ENCODE measurements at places on chromosomes 1 and 21.
A peak's percentile ranks its signal among the peaks of the same experiment; 100 is the strongest.

- DNase-seq = no peak
These were observed 696 bp downstream of the TGFB2 start for GRCh38 chr1:218345673-218346390.

GRCh38 chr1:153629971-153630370 is 1.7 kb downstream of the S100A1 start:
- no peak for DNase-seq

GRCh38 chr1:117120774-117121588 is 568 bp downstream of the TRIM45 start:
- no peak for DNase-seq

DNA sequence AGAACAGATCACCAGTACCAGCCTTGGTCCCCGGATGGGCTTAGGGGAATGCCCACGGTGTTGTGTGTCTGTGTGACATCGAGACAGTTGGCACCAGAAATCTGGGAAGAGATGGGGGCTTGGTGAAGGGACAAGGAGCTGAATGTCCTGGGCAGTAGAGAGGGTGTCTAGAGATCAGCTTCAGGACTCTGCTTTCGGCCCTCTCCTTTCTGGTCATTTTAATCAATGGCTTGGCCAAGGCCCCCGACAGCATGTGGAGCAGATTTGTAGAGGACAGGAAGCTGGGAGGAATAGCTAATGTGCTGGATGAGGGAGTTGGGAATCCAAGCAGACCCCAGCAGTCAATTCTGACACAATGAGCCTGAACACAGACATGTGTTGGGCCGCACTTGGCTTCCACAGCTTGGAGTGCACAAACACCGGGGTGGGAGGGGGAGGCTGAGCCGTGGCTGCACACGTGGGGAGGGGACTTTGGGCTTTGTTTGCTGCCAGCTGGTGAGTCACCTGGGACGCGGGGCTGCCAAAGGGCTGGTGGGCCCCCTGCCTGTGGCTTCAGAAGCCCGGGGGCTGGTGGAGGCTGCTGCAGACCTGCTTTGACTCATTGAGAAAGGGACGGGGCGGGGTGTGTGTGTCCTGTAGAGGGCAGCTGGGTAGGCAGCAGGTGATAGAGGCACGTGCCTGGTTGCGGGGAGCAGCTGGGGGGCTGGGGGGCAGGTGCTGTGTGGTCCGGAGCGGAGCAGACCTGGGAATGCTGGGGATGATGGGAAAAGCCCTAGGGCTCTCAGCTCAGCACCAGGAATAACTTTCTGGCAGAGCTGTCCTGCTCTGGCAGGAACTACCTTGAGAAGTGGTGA is 20.9 kb downstream of the SLC1A7 start:
- no peak for DNase-seq

DNA sequence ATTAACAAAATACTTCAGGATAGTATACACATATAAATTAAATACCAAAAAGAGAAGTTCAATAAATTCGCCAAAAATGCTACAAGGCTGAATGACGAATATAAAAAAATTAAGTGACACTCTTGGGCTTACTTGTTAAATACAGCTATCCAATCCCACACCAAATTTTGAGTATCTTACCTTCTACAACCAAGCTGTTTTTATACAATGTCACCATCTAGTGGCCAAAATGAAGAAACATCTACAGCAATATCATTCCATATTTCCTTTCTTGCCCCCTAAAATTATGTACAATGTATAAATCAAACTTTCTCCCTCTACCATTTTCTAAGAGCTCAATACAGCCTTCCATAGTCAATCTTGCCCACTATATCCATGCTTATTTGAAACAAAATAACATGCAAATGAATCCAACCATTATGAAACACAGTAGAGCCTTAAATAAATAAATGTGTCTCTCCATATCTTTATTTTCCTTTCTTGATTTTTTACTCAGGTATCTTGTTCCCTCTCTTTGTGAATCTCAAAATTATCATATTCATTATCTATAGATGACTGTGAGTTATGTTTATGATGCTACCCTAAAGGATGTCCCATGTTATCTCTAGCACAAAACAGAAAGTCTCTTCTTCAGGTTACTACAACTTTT is 86.3 kb downstream of the ACBD6 start:
- DNase-seq = no peak

- no peak for DNase-seq
These were observed 2.8 kb upstream of the COL18A1 start for GRCh38 chr21:45401916-45402900.

- DNase-seq = no peak
These were observed 367.6 kb upstream of the VAMP3 start for GRCh38 chr1:7403265-7404045.

DNA sequence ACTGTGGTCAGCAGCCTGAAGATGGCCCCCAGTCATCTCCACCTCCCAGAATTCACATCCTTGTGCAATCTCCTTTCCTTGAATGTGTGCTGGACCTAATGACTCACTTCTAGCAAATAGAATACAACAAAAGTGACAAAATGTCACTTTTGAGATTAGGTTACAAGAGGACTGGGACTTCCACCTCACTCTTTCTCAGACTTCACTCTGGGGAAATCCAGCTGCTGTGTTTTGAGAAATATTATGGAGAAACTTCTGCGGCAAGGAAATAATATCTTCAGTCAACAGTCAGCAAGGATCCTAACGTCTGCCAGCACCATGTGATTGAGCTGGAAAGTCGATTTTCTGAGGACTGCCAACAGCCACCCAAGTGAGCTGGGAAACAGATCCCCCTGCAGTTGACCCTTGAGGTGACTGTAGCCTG is 70.5 kb upstream of the GADD45A start:
- no peak for DNase-seq

DNA sequence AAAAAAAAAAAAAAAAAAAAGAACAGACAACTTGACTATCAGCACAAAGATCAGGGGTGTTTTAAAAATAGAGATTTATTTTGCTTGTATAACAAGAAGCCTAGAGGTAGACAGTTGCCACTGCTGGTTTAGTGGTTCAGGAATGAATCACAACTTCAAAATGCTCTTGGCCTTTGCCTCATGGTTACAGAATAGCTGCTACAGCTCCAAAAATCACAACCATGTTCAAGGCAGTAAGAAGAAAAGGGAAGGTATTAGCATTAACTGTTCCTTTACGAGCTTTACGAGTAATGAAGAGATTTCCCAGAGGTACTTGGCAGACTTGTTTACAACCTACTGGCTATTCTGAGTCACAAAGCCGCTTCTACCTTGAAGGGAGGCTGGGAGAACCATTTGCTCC is 52.5 kb upstream of the PPM1J start:
- DNase-seq = no peak

- DNase-seq = no peak
These were observed 156.8 kb upstream of the GORAB start for GRCh38 chr1:170375082-170375723.

DNA sequence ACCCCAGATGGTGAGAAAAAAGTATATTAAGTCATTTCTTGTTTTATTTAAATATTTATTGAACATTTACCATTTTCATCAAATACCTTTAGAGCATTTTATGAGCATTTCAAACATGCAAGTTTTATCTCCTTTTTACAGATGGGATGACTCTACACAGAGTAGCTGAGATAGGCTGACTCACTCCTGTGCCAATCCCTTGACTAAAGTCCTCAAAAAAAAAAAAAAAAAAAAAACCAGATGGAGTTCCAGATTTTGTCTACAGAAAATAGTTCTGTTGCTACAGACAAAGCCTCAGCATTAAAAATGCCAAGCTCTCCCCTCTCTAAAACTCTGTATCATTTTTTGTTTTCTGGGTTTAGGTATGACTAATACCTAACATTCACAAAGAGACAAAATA is 303.0 kb upstream of the PLD5 start:
- no peak for DNase-seq

GRCh38 chr1:227424953-227425352 is 106.7 kb upstream of the CDC42BPA start:
- no peak for DNase-seq

GRCh38 chr1:22831729-22832413 is 121.2 kb downstream of the EPHB2 start:
- no peak for DNase-seq

DNA sequence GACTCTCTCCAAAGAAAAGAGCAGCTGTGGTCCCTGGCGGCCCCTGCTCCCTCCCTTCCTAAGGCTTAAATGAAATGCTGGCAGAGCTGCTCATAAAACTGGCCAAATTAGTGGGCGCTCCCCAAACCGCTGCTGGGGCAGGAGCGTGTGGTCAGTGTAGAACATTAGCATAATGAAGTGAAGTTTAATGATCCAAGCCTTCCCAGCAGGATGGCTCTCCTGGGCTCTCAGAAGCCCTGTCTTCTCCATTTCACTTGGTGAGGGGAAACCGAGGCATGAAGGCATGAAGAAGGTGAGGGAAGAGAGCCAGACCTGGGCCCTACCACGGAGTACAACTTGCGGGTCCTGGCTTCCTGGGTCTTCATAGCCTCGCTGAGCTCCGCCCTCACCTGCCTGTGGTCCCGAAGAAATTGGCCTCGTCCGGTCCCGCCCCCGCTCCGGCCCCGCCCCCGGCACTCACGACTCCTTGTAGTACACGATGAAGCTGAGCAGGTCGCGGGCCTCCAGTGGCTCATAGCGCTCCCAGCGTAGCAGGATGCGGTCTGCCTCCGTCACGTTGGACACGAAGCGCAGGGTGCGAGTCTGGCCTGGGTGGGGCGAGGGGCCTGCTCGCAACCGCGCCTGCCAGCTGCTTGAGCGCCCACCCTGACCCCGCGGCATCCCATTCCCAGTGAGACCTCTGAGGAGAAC is 10.3 kb downstream of the INSRR start:
- no peak for DNase-seq

GRCh38 chr1:241253471-241253870 is 103.5 kb downstream of the RGS7 start:
- no peak for DNase-seq

GRCh38 chr21:34807146-34807880 is 138.5 kb downstream of the CLIC6 start:
- DNase-seq = no peak

GRCh38 chr1:155316922-155317321 is 3.8 kb upstream of the RUSC1 start:
- DNase-seq = no peak

DNA sequence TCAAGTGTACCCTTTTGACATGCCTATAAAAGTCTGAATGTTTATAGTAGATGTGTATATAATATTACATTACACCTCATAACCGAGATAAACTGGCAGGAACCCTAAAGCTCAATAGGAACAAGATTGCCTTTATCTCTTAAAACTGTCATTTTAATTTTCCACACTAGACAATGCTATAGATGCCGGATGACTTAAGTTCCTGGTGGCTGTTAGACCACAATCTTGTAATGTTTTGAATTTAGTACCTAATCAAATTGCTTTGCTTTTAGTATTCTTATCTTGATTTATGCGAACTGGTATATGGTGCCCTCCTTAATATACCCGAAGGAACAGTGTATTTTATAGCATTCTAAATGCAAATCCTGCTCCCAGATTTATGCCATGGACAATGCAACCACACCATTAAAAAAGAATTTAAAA is 1397.0 kb upstream of the ADGRL4 start:
- DNase-seq = no peak

DNA sequence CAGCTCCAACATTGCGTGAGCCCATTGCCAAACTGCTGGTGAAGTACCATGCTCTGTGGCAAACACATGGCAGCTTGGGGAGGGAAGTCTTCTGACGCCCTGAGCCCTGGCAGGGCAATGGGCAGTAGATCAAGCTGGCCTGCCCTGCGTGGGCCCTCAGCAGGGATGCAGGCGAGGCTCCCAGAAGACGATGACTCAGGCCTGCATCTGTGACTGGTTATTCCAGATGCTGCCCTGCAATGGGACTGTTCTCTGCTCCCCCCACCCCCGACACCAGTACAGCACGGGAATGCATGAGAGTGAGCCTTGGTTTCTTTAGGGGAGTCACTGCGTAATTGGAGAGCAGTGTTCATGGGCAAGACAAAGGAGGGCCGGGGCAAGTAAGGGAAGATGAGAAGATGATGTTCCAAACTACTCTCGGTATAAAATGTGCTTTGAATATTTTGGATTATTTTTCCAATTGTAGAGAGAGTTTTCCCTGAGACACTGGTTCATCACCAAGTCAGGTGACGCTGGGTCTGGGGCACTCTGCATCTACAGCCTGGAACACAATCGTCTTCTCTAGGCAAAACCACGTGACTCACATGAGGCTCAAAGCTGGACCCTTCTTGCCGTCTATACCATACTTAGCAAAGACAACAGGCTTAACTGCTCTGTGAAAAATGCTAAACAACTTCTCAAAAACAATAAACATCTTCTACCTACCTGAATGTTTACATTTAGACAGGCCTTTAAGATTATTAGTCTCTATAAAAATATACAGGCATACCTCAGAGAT is 9.0 kb upstream of the C1orf198 start:
- no peak for DNase-seq

- no peak for DNase-seq
These were observed 66.1 kb downstream of the SPATA6 start for GRCh38 chr1:48405940-48406339.

GRCh38 chr1:197146101-197147095 is at the start of gene ASPM:
Gene ASPM (minus strand): TSS chr1:197146669. CDS start chr1:197146437, 232 bp downstream.
- peak; percentile 74 for DNase-seq

GRCh38 chr1:243916160-243916559 is 66.1 kb upstream of the AKT3 start:
- no peak for DNase-seq

DNA sequence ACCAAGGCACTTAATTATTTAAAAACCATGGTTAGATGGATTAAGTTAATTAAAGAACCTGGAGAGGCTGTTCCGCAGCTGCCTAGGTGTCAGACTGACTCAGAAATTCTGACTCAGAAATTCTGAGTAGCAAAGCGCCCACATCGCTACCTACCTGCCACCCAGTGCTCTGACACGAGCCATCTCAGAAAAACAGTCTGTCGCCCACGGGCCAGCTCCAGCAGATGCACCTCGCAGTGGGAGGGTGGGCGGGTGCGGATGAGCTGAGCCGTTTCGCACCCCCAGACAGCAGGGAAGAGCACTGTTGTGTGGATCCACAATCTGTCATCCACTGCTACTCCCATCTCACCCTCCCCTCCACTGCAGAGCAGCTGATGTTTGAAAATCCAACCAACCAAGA is 13.5 kb downstream of the KCNK1 start:
- DNase-seq = no peak

- DNase-seq = peak; percentile 77
These were observed 493 bp upstream of the MAP3K21 start for GRCh38 chr1:233326811-233327650.

DNA sequence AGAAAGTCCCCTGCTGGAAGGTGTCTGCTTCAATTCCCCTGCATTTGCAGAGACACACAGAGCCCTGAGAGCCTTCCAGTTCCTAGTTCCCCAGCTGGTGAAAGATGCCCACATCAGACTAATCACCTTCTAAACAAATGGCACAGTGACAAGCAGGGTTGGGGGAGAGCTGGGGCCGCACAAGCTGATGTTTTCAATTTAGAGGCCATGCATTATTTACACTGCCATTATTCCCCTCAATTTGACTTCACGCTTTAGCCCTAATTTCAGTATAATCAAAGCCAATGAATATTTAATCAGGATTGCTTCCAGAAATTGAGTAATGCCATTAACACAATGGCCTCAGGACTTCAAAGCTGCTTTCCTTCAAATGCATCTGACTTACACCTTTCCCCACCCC is 81.5 kb downstream of the BEND5 start:
- no peak for DNase-seq

DNA sequence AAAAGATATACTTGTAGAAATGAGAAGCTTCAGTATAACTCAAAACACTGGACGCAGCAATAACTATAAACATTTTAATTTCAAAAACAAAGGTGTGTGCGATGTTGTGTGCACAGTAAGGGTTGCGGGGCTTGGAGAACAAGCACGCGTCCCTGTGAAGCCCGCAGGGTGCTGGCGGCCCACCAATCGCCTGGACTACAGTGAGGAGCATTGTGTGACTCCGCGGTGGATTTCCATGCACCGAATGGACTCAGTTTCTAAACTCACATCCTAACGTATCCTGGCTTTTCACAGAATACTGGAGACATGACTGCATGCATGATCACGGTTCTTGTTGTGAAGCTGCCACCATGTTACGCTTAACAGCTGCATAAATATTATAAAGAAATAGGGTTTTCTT is 33.0 kb downstream of the NTPCR start:
- DNase-seq = no peak

Measured in iPS DF 19.7 (cell line).